ENCODE measurements at places on chromosomes 12 and 14. TPM values are rescaled to one million over a fixed set of nuclear protein-coding genes. Genes with fewer than 3 reads are reported as not detected.

The ENDOU gene
- total RNA-seq, result not detected

The PMEL gene
- 1.2 TPM for total RNA-seq

The M6PR gene
- total RNA-seq, result 136 TPM

The MUCL1 gene
- total RNA-seq, result not detected

The AQP2 gene
- total RNA-seq, result not detected

- no peak for DNase-seq
Measured at GRCh38 chr12:102481705-102482425, 1.5 kb upstream of the IGF1 start.

GRCh38 chr14:36905272-36905888, 243.7 kb downstream of the PAX9 start:
- DNase-seq, result no peak

DNA sequence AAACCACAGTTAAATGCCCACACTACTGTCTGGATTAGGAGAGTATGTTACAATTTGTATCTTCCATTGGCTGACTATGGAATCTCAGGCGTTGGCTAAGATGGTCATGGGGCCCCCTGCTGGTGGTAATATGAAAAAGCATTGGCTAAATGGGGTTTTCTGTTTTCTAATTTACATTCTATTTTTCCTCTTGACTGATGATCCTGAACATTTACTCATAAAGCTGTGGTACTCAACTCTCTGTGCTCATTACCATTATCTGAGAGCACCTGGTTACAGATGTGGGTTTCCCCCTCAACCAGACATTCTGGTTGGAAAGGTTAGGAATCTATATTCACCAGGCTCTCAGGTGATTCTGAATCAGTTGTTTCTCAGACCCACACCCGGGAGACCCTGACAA, 64.8 kb downstream of the WSCD2 start:
- DNase-seq, result no peak

GRCh38 chr12:115210533-115211252, 526.7 kb upstream of the TBX3 start:
- DNase-seq, result no peak

- DNase-seq, result no peak
Measured at GRCh38 chr14:95240859-95241813, 78.6 kb downstream of the CLMN start.

DNA sequence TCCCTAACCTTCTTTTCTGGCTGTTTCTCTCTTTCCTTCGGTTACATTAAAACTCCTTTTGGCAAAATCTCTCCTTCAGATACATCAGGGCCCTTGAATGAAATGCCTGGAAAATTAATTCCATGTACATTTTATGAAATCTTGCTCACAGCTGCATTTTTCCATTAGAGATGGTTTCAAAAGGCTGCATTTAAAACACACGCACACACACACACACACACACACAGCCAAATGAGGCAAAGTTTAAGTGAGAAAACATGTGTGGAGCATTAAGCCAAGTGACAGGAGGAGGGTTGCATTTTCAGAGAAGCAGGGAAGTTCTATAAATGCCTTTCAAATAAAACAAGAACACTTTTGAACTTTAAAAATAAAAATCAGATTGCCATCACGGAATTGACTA, 216.4 kb downstream of the LRIG3 start:
- no peak for DNase-seq
